ENCODE measurements at places on chromosomes 16 and 17.

DNA sequence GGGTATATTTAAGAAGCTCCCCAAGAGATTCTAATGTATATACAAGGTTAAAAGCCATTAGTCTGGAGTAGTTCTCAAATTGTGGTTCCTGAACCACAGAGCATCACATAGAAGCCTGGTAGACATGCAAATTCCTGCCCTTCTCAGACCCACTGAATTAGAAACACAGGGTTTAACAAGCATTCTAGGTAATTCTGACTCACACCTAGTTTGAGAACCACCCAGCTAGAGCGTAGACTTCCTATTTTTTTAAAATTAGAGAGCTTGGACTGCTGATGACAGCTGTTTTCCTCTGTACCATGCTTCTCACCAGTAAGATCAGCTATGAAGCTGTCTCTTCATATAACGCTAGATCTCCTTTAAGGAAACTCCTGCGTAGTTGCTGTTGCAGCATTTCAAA, 50.6 kb downstream of the HS3ST3B1 start:
- DNase-seq = no peak

GRCh38 chr16:12166271-12166670, 189.7 kb downstream of the SNX29 start:
- no peak for DNase-seq

DNA sequence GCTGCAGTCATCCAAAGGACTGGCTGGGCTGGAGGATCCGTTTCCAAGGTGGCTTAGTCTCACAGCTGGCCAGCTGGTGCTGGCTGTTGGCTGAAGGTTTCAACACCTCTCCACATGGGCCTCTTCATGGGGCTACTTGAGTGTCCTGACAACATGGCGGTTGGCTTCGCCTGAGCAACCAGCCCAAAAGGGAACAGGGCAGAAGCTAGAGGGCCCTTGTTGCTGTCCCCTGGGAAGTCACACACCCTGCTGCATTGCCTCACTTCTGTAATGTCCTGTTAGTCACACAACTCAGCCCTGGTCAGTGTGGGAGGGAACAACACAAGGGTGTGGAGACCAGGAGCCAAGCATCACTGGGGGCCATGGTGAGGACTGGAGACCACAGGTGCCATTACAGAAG, 36.6 kb downstream of the C16orf78 start:
- DNase-seq = no peak

- no peak for DNase-seq
Measured at GRCh38 chr17:16931318-16932060, 40.4 kb downstream of the TNFRSF13B start.

DNA sequence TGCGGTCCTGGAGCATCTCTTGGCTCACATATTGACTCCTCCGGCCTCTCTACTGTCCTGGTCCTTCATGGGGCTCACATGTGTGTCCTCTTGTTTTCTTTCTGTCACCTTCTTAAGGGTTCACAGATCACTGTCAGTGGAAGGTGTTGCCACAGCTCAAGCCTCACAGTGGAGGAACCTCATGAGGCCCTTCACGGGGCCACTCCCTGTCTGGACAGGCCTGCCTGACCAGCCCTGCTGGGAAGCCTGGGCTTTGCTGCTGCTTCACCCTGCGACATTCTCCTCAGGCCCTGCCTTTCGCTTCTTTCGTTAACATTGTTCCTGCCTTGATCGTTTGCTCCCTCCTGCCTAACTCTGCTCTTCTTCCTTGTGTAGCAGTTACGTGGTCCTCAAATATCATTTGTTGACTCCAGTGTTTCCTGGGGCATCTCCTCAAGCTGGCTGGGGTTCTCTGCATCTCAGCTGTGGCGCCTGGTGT, 55.9 kb downstream of the WDR45B start:
- DNase-seq = no peak

DNA sequence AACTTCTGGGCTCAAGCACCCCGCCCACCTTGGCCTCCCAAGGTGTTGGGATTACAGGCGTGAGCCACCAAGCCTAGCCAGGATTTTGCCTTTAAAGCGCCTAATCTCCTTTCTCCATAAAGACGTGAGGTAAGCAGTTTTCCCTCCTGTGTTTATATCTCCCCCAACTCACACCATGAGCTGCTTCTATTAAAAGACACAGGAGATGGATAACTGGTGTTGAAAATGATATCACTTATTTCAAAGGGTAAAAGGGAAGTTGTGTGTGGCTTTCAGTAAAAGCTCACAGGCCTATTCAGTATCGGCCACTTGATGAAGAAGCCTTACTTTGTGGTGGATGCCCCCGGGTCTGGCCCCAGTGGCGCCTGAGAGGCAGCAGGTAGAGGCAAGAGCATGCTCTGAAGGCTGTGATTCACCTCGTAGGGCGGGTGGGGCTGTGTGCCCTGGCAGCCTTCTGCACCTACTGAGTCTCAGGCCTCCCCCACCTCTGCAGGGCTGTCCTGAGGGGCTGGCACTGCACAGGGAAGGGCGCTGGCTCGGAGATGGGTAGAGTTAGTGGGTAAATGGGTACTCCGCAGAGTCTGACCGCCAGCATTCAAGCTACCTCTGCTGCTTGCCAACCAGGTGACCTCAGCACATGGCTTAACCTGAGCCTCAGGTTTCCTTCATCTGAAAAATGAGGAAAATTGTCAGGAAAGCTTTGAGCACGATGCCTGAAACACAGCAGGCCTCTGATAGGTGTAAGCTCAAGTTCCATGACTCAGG, 146.8 kb downstream of the CLEC16A start:
- DNase-seq = no peak

DNA sequence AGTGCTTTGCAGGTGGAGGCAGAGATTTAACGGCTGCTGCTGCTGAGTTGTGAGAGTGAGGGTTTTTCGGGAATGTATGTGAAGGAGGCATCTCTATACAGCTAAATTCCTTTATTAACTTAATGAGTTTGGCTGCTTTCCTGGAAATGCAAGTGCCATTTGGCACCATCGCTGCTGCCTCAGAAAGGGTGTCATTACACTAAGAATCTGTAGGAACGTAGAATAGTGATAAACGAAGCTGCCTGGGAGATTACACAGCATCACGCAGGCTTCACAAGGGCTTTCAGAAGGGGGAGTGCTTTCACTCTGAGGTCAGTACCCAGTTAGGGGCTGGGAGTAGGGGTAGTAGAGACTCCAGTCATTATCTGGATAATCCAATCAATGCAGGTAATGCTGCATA, 14.1 kb upstream of the NLRP1 start:
- no peak for DNase-seq

DNA sequence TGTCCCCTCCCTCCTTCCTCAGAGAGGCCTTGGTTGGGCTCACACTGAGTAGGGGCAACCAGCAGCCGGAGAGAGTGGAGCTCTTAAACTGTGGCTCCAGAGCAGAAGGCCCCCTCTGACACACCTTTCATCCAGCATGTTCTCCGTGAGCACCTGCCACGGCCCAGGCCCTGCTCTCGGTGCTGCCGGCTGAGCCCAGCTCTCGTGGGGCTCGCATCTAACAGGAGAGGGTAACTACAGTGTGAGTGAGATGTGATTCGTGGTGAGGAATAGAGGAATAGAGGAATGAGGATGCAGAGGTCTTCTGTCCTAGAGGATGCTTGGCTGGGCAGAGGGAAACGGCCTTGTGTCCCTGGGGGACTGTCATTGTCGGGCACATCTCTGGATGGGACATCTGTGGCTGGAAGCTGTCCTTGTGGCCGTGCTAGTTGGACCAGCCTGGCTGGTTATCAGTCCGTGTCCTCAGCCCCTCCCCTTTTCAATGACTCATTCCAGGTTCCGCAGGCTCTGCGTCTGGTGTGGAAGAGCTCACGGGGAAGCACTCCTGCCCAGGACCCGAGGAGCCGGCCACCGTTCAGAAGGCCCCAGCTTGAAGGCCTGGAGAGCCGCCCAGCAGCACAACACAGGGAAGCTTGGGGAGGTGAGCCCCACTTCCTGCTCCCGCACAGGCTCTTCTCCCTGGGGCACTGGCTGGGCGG, 11.9 kb upstream of the DNASE1 start:
- DNase-seq = no peak

DNA sequence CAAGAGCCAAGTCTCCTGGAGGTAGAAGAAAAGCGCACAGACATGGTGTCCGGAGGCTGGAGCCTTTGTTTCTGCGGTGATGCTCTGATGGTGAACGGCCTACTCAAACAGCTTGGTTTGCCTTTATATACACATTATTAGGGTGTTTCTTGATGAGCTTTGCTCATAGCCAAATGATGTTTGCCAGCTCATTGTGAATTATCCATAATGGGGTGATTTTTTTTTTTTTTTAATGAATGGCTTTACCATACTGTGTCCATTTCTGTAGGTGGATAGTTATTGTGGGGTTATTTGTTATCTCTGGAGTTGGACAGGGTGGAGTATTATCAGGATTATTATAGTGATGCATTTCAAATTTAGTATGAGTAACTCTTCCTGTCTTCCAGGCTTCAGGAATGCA, at the start of gene KRT27:
TSS of gene KRT27 (minus strand) at position 101 of the 400 bp plus-strand sequence. CDS start at position 44, 57 bp downstream.
- no peak for DNase-seq

- no peak for DNase-seq
Measured at GRCh38 chr17:13746404-13746803, 144.7 kb upstream of the HS3ST3A1 start.

GRCh38 chr16:74903120-74903519, 81.8 kb downstream of the WDR59 start:
- DNase-seq = no peak

- DNase-seq = no peak
Measured at GRCh38 chr16:57194512-57194911, 8.4 kb downstream of the RSPRY1 start.

DNA sequence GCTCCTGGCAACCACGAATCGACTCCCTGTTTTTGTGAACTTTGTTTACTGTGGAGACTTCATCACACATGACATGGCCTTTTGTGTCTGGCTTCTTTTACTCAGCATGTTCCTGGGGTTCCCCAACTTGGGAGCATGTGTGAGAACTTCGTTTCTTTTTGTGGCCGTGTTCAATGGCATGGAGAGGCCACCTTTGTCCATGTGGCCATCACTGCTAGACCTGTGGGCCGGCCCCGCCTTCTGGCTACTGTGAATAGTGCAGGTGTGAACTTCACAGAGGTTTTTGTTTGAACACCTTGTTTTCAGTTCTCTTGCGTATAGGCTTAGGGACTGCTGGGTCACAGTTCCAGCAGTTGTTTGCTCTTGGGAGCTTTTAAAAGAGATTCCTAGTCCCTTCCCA, 5.7 kb upstream of the SLC38A8 start:
- no peak for DNase-seq

DNA sequence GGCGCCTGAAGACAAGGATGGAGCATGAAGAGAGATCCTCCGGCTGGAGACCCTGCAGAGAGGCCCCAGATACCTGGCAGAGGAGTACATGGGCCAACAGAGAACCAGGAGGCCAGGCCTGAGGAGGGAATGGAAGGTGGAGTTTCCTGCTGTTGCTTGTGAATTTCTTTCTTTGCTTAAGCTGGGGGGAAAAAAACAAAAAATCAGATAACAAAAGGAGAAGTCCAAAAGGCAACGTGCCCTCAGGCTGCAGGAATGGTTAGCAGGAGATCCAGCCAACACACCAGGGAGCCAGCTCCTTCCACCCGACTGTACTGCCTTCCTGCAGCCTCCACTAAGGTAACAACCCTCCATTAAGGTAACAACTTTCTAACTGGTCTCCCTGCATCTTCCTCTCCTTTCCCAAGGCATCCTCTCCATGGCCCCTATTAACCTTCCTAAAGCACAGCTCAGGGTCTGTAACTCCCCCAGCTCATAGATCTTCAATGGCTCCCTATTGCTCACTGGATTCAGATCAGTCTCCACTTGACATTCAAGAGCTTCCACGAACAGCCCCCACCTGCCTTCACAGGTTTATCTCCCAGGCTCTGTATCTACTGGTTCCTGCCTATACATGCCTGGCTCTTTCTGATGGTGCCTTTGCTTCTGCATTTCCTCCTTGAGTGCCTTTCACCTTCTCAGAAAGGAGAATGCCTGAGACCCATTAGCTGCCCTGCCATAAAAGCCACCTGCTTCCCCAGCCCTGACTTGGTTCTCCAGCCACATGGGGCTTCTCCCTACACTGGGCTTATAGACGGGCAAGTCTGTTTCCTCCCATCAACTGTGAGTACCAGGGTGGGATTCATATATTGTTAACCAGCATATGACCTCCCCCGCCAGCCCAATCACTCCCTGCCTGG, 725 bp upstream of the ARL5C start:
- DNase-seq = no peak

- DNase-seq = no peak
Measured at GRCh38 chr16:56547120-56547948, 17.5 kb upstream of the MT4 start.

GRCh38 chr17:80252871-80253270, 7.8 kb upstream of the RNF213 start:
- DNase-seq = peak; percentile 71

Data from stimulated activated CD8-positive, alpha-beta memory T cell treated with anti-CD3 and anti-CD28 coated beads, Interleukin-7, amount 100 ng/mL, for 1 hour (primary cell).